Stimulated activated CD4-positive, alpha-beta T cell treated with anti-CD3 and anti-CD28 coated beads, Interleukin-4, amount 100 ng/mL, for 24 hours (primary cell): ENCODE measurements at places on chromosomes 16 and 17.
A peak's percentile ranks its signal among the peaks of the same experiment; 100 is the strongest.

DNA sequence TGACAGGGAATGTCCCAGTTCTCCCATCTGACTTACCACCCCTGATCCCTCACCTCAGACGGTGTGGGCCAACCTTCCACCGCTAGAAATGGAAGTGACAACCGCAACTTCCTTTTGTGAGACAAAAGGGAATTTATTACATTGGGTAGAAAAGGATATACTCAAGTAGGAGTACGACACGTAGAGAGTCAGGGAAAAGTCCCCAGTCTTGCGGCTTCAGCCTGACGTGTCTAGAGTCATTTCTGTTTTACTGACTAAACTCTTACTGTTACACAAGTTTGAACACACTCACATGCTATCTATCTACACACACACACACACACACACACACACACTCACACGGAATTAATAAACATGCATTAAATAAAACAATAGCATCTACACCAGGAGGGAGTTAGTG, 178.9 kb downstream of the COPRS start:
- DNase-seq: peak; percentile 33

GRCh38 chr17:67092291-67092690, 47.9 kb downstream of the CACNG1 start:
- no peak for DNase-seq

GRCh38 chr17:67517325-67517724, 140.2 kb downstream of the PITPNC1 start:
- DNase-seq: no peak

DNA sequence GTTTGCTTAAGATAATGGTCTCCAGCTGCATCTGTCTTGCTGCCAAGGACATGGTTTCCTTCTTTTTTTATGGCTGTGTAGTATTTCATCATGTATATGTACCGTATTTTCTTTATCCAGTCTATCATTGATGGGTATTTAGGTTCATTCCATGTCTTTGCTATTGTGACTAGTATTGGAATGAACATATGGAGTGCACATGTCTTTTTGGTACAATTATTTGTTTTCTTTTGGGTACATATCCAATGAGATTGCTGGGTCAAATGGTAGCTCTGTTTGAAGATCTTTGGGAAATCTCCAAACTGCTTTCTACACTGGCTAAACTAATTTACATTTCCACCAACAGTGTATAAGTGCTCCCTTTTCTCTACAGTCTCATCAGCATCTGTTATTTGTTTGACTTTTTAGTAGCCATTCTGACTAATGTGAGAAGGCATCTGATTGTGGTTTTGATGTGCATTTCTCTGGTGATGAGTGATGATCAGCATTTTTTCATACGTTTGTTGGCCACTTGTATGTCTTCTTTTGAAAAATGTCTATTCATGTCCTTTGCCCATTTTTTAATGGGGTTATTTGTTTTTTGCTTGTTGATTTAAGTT, 66.2 kb downstream of the TNFRSF13B start:
- no peak for DNase-seq

DNA sequence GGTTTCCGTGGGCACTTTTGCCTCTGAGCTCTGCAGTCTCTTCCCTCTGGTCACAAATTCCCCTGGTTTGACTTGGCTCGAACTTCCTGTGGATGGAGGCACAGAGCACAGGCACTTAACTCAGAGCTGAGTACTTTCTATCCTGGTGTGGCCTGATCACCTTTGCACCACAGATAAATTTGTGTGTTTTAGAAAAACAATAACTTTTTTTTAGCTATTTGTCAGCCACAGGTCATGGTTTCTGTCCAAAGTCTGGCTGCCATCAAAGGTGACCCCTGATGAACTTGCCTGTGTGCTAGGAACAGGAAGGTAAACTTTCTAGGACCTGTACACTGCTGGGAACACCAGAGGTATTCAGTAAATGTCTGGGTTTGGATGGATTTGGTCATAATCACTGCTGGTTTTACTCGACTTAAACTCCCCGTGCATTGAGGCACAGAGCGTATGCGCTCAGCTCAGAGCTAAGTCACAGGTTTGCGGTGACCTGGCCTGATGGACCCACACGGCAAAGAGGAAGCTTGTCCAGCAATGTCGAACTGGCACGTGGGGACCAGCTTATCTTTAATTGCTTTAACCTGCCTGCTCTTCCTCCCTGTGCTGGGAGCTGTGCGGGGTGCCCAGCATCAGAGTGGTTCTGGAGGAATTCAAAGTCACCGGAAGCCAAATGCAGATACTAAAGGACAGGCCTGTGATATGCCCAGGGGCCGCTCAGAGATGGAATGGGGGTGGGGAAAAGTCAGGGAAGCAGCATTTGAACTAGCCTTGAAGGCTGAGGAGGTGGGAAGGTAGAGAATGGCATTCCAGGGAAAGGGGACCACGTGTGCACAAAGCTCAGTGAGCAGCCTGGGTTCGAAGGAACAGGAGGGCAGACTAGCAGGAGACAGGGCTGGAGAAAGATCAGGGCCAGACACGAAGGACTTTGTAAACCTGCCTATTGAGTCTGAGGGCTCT, 12.9 kb downstream of the SLC13A5 start:
- no peak for DNase-seq

DNA sequence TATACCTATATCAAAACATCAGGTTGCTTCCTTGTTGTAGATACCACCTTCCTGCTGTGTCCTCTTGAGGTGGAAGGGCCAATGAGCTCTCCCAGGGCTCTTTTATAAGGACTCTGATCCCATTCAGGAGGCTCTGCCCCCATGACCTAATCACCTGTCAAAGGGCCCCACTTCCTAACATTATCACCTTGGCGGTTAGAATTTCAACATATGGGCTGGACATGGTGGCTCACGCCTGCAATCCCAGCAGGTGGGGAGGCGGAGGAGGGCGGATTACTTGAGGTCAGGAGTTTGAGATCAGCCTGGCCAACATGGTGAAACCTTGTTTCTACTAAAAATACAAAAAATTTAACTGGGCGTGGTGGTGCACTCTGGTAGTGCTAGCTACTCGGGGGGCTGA, 86.4 kb downstream of the HAPSTR1 start:
- DNase-seq: no peak

DNA sequence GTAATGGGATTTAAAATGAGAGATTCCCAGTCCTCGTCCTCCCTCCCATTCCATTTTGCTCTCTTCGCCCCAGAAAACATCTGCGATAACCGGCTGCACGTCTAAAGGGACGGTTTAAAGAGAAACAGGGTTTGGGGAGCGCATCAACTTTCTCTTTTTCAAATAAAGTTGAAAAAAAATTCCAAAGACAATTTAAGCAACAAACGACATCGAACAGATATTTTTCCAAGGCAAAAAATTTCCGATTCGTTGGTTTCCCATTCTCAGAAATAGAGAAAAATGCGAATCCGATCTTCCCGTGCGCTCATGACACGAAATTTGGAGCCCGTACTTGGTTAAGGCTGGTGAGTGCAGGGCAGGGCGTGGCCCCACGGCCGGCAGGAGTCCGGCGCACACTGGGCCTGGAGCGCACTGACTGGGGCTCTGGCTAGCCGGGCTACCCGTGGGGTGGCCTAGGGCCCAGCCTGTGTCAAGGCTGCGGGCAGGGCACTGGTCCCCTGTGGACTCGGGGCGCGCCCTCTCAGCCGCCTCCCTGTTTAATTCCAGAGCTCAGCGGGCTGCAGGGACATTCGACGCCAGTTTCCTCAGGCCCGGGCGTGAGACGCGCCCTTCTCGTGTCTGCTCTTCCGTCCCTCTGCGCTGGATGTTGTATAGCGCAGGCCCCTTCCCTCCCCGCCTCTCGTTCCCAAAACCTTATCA, 17.9 kb upstream of the ZFHX3 start:
- no peak for DNase-seq

DNA sequence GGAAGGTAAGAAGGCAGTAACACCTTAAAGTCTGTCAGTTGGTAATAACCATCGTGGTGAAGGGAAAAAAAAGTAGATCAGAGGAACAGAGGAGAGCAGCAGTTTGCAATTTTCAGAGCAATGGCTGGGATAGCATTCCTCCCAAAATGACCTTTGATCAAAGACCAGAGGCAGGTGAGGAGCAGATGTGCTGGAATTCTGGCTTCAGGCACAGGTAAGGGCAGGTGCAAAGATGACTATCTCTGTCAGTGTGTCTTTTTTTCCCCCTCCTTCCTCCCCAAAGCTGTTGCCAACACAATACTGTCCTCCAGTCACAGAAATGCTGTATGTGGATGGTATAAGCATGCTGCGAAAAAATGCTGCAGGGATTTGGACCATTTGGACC, 166.7 kb downstream of the XYLT1 start:
- no peak for DNase-seq

DNA sequence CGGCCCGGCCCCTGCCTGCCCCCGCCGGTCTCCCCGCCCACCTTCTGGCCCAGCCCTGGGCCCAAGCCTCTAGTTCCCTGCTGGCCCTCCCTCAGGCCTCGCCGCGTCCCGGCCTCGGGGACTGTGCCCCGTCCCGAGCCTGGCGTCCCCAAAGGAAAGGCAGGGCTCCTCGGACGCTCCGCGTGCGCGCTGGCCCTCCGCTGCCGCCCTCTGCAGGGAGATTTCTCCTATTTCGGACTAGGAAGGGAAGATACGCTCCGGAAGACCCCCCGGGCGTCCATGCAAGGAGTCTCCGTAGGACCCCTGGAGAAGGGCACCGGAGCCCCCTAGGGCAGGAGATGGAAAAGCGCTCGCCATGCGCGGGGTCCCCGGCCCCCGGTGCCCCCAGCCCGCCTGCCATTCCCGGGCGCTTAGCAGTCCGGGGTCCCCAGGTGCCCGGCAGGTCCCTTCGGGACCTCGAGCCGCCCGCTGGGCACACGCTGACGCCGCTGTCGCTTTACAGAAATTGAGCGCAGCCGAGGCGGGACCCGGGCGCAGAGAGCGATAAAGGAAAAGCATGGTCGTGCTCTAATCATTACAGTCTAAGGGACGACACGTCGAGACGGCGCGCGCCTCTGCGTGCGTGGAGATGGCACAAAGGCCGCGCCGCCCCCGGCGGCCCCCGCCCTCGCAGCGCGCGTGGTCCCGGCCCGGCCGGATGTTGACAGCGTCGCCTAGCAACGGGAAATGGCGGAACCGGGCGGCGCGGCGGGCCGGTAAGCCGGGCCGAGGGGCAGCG, at the start of gene CCDC40:
Gene CCDC40, plus strand, starts transcription at position 706 of the 778 bp plus-strand sequence. Its CDS starts 21 bp downstream, at position 727.
- peak; percentile 72 for DNase-seq

GRCh38 chr17:80720610-80721577, 176.3 kb downstream of the RPTOR start:
- DNase-seq: peak; percentile 70

DNA sequence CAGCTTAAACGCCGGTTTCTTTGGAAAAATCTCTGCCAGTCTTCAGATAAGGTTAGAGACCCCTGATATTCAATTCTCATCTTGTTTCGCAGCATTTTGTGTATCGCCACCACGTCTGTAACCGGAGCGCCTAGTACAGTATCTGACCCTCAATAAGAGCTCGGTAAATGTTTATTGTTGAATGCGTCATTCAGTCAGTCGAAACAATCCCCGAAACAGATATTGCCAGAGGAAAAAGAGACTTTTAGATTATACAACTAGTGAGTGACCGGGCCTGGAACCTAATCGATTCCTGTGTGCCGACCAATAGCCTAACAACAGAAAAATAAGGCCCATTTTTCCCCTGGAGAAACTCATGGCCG, 626 bp downstream of the PELP1 start:
- no peak for DNase-seq

GRCh38 chr17:49577963-49578362, 2.3 kb downstream of the NXPH3 start:
- DNase-seq: no peak

- DNase-seq: no peak
Measured at GRCh38 chr16:23424292-23424958, 28.6 kb downstream of the COG7 start.

- no peak for DNase-seq
Measured at GRCh38 chr17:18856570-18856915, 1.4 kb upstream of the PRPSAP2 start.
